ENCODE measurements at places on chromosomes 1 and 21.

DNA sequence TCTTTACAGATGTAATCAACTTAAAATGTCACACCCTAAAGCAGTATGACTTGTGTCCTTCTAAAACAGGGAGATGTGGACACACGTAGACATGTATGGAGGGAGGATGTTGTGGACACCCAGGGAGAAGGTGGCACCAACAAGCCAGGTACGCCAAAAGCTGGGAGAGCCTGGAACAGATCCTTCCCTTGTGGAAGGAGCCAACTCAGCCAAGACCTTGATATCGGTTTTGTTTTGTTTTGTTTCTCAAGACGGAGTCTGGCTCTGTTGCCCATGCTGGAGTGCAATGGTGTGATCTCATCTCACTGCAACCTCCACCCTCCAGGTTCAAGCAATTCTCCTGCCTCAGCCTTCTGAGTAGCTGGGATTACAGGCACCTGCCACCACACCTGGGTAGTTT lies 45.6 kb downstream of the CHAF1B start:
- H3K27ac ChIP-seq: no peak overlapping the region
- H3K4me1 ChIP-seq: no peaks in the 10 kb centered on the region
- no peaks in the 10 kb centered on the region for H3K27me3 ChIP-seq
- DNase-seq: no peak
- no peak overlapping the region for H3K4me3 ChIP-seq

DNA sequence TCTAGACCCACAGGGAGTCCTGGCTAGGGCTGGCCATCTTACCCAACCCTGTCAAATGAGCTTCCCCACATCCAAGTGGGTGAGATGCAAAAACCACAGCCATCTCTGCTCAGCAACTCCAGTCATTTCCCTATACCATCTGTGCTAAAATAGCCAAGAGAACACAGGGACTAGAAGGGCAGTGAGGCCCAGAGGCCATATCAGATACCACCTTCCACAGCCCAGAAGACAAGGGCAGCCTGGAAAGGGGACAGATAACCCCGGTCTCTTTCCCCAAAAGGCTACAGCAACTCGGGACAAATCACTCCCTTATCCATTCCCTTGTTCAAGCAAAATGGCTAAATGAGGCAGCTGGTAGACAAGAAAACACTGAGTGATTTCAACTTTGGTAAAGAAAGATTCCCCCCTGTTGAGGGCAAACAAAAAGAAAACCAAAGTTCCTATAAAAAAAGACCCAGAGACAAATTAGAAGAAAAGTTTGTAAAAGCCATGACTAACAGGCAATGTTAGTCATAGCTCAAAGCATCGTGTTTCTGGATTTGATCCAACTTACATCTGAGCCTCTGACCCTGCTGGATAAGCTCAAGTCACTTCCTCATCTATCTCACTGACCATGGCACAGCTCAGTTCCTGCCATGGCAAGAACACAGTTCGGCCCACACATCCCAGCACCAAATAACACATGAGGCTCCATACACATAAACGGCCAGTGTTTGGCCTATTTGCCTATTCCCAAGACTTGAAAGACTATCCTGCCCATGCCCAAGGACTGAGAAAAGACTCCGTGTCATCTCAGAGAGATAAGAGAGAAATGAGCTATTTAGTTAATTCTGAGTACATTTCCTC lies 3.1 kb downstream of the LAMB3 start:
- H3K27me3 ChIP-seq: no peaks in the 10 kb centered on the region
- H3K4me1 ChIP-seq: peaks cover 11% of the 10 kb centered on the region
- no peak overlapping the region for H3K4me3 ChIP-seq
- no peak overlapping the region for H3K27ac ChIP-seq
- no peak for DNase-seq

DNA sequence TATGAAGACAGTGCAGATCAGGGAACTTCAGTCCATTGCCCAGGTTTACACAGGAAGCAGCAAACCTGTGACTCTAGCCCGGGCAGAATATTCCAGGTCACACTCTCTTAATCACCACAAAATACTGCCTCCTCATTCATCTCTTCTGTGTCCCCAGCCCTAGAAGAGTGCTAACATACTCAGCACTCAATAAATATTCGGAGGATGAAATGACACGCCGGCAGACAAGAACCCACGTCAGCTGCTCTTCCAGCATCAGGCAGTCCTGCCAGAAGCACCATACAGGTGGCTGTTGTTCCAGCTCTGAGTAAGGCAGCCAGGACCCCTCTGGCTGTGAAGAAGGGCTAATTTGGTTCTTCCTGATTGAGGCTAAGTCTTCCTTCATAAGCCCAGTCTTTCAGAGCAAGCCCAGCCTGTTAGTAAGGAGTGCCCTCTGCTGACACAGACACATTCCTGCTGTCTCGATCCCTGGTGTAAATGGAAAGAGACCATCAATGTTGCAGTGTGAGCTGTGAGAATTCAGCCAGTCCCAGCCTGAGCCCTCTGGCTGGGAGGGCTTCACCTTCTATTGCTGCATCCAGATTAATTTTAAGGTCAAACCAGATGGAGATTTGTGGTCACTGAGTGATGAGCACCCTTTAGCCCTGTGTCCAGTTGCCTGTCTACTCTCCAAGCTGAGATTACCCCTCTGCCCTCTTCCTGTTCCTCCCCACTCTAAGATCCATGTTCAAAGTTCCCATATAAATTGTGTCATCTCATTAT lies 45.0 kb upstream of the KIRREL1 start:
- H3K27ac ChIP-seq: no peak overlapping the region
- no peaks in the 10 kb centered on the region for H3K36me3 ChIP-seq
- no peaks in the 10 kb centered on the region for H3K4me1 ChIP-seq
- no peak overlapping the region for H3K4me3 ChIP-seq

GRCh38 chr21:32424191-32424535 lies 11.7 kb downstream of the EVA1C start:
- no peaks in the 10 kb centered on the region for H3K27me3 ChIP-seq
- no peaks in the 10 kb centered on the region for H3K4me1 ChIP-seq
- no peak for DNase-seq
- H3K36me3 ChIP-seq: no peaks in the 10 kb centered on the region
- H3K4me3 ChIP-seq: no peak overlapping the region

GRCh38 chr1:183327434-183328290 lies 90.5 kb downstream of the NMNAT2 start:
- no peaks in the 10 kb centered on the region for H3K4me1 ChIP-seq
- no peaks in the 10 kb centered on the region for H3K36me3 ChIP-seq
- no peak overlapping the region for H3K27ac ChIP-seq
- H3K4me3 ChIP-seq: no peak overlapping the region

- H3K27ac ChIP-seq: peak overlapping the region; percentile 89
- no peaks in the 10 kb centered on the region for H3K36me3 ChIP-seq
- peak overlapping the region; percentile 50 for H3K4me3 ChIP-seq
- no peaks in the 10 kb centered on the region for H3K27me3 ChIP-seq
- H3K4me1 ChIP-seq: peaks cover 8% of the 10 kb centered on the region
- peak; percentile 80 for DNase-seq
These were observed 94.7 kb downstream of the PPIAL4G start for GRCh38 chr1:148388260-148389026.

GRCh38 chr1:232578651-232579195 lies 51.2 kb downstream of the SIPA1L2 start:
- H3K36me3 ChIP-seq: no peaks in the 10 kb centered on the region
- no peaks in the 10 kb centered on the region for H3K27me3 ChIP-seq
- no peak for DNase-seq
- peaks cover 20% of the 10 kb centered on the region for H3K4me1 ChIP-seq
- H3K27ac ChIP-seq: peak overlapping the region; percentile 17
- peak overlapping the region; percentile 31 for H3K4me3 ChIP-seq

DNA sequence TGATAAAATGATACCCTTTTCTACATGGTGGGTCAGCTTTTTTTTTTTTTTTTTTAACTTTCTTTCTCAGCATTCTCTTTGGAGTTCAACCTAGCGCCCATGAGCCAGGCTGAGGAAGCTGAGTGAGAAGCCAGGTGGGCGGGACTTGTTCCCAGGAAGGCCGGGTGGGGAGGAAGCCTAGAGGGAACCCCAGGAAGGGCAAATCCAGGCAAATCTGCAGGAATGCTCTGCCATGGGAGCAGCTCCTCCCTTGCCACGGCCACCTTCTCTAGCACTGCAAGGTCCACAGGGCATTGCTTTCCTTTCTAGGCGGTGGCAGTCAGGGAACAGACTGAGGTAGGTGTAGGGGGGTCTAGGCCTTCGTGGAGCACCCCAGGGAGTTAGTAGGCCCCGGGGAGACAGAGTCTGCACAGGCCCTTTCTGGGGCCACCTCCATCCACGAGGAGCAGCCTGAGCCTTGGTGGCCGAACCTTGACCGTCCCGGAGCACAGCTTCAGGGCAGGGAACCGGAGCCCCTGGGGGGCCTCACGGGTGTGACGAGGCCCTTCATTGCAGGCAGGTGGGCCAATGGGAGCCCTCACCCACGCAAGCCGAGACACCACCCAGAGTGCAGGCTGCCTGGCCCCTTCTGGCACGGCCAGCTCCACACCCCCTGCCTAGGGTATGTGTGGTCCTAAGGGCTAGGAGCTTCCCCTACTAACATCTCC lies 18.2 kb upstream of the CCDC27 start:
- peaks cover 22% of the 10 kb centered on the region for H3K36me3 ChIP-seq
- H3K4me3 ChIP-seq: no peak overlapping the region
- no peak for DNase-seq
- no peaks in the 10 kb centered on the region for H3K4me1 ChIP-seq
- H3K27ac ChIP-seq: no peak overlapping the region
- H3K27me3 ChIP-seq: no peaks in the 10 kb centered on the region

GRCh38 chr21:35266546-35266945 lies 217.4 kb upstream of the RUNX1 start:
- no peak overlapping the region for H3K27ac ChIP-seq
- H3K36me3 ChIP-seq: no peaks in the 10 kb centered on the region
- no peaks in the 10 kb centered on the region for H3K4me1 ChIP-seq
- no peak overlapping the region for H3K4me3 ChIP-seq

- H3K36me3 ChIP-seq: no peaks in the 10 kb centered on the region
- H3K27ac ChIP-seq: no peak overlapping the region
- no peak for DNase-seq
- no peak overlapping the region for H3K4me3 ChIP-seq
- H3K4me1 ChIP-seq: no peaks in the 10 kb centered on the region
These were observed 50.6 kb upstream of the SLC2A1 start for GRCh38 chr1:43009274-43009673.

- H3K4me1 ChIP-seq: no peaks in the 10 kb centered on the region
- no peaks in the 10 kb centered on the region for H3K36me3 ChIP-seq
- DNase-seq: no peak
- no peak overlapping the region for H3K27ac ChIP-seq
- peaks cover 4% of the 10 kb centered on the region for H3K27me3 ChIP-seq
These were observed 11.0 kb upstream of the C1QA start for GRCh38 chr1:22625262-22625925.

- H3K27me3 ChIP-seq: no peaks in the 10 kb centered on the region
- no peak for DNase-seq
- no peaks in the 10 kb centered on the region for H3K36me3 ChIP-seq
- H3K4me1 ChIP-seq: no peaks in the 10 kb centered on the region
- no peak overlapping the region for H3K27ac ChIP-seq
These were observed 19.6 kb upstream of the ACTRT2 start for GRCh38 chr1:3001471-3002348.

GRCh38 chr1:108947871-108948525 lies 15.3 kb downstream of the CLCC1 start:
- H3K4me1 ChIP-seq: no peaks in the 10 kb centered on the region
- H3K27me3 ChIP-seq: no peaks in the 10 kb centered on the region
- no peak for DNase-seq
- H3K27ac ChIP-seq: no peak overlapping the region
- peaks cover 10% of the 10 kb centered on the region for H3K36me3 ChIP-seq
- H3K4me3 ChIP-seq: no peak overlapping the region

- H3K27ac ChIP-seq: no peak overlapping the region
- no peaks in the 10 kb centered on the region for H3K27me3 ChIP-seq
- H3K36me3 ChIP-seq: no peaks in the 10 kb centered on the region
These were observed 61.3 kb downstream of the CLIC4 start for GRCh38 chr1:24806588-24806987.

GRCh38 chr1:91151702-91152101 lies 129.9 kb upstream of the ZNF644 start:
- no peak overlapping the region for H3K4me3 ChIP-seq
- H3K36me3 ChIP-seq: no peaks in the 10 kb centered on the region

DNA sequence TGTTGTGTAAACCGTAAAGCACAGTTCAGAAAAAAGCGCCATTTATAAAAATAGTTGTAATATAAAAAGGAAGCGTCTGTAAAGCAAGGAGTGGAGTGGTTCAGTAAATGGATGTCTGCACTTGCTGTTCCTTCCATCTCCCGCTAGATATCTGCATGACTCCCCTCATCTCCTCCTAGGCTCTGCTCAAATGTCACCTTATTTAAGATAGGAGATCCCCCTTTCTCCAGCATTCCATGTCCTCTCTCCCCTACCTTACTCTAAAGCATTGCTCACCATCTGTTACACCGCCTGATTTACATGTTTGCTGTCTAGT lies 745 bp downstream of the MUL1 start:
- no peak for DNase-seq
- H3K36me3 ChIP-seq: peaks cover 5% of the 10 kb centered on the region
- H3K4me3 ChIP-seq: peak overlapping the region; percentile 96
- H3K4me1 ChIP-seq: peaks cover 6% of the 10 kb centered on the region
- no peaks in the 10 kb centered on the region for H3K27me3 ChIP-seq

DNA sequence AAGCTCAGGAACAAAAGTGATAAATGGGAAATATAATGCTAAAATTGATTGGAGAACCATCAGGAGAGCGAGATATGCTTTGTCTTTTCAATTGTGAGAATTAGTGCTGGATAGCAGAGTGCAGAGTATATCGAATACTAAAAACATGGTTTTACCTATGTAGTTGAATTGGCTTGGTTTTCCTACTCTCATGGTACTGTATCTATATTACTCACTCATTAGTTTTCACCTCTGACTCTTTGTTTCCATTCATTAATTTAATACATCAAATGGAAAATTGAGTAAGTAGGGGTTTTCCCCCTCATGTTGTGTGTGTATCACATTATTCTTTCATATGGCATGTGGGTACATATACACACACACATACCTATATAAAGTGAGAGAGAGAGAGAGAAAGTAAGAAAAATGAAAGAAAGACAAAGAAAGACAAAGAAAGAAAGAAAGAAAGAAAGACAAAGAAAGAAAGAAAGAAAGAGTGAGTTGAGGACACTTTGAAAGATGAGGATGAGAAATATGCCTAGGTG lies 1574.5 kb downstream of the MRPL39 start:
- no peaks in the 10 kb centered on the region for H3K36me3 ChIP-seq
- no peak overlapping the region for H3K27ac ChIP-seq
- no peaks in the 10 kb centered on the region for H3K4me1 ChIP-seq
- H3K27me3 ChIP-seq: no peaks in the 10 kb centered on the region

DNA sequence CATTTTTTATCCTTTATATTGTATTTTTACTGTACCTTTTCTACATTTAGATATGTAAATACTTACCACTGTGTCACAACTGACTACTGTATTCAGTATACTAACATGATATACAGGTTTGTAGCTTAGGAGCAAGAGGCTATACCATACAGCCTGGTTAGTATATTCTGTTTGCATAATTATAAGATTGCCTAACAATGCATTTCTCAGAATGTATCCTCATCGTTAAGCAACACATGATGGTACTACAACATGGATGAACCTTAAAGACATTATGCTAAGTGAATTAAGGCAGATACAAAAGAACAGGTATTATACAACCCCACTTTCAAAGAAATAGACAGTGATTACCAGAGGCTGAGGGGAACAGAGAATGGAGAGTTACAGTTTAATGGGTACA lies 62.7 kb downstream of the RUSC1 start:
- H3K27me3 ChIP-seq: no peaks in the 10 kb centered on the region
- H3K4me1 ChIP-seq: no peaks in the 10 kb centered on the region
- peaks cover 20% of the 10 kb centered on the region for H3K36me3 ChIP-seq
- H3K4me3 ChIP-seq: no peak overlapping the region

GRCh38 chr1:236830560-236830959 lies 35.5 kb downstream of the MTR start:
- DNase-seq: no peak
- peaks cover 82% of the 10 kb centered on the region for H3K36me3 ChIP-seq
- H3K4me3 ChIP-seq: no peak overlapping the region
